Stimulated activated naive CD8-positive, alpha-beta T cell treated with anti-CD3 and anti-CD28 coated beads, Interleukin-15, amount 100 ng/mL, for 72 hours (primary cell): ENCODE measurements at places on chromosomes 5 and 9.

DNA sequence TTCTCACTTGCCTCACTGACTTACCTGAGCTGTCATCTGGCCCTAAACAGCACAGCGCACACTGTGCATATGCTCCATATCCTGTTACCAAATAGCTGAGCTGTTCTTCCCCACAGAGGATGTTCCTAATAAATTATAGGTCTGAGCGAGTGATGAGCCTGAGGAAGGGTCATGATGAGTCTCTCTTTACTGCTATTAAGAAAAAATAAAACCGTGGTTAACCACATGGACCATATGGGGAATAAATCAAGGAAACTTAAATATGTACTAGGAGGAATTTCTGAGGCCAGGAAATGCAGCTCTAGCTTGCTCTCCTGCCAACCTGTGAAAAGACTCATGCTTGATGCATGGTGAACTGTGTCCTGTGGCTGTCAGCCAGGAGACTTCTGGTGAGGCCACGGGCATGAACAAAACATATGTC lies 424.8 kb upstream of the DMAC1 start:
- no peak for DNase-seq

GRCh38 chr9:105305856-105306255 lies 61.4 kb downstream of the SLC44A1 start:
- DNase-seq: no peak

GRCh38 chr9:85200726-85201404 lies 531.3 kb downstream of the NTRK2 start:
- DNase-seq: no peak

DNA sequence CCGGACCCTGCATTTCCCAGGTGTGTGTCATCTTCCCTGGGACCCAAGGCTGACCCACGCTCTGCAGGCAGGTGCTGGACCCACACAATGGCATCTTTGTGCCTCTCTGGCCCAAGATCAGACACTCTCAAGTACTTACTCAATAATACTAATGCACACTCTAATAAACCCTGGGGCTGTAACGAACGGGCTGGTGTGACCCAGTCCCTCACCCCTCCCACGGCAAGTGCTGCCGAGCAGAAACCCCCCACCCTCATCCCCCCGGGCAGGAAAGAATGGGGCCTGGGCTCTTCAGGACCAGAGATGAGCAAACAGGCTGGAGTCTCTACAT lies 1.1 kb upstream of the OBP2B start:
- DNase-seq: no peak

GRCh38 chr9:81594415-81594814 lies 94.9 kb downstream of the TLE1 start:
- no peak for DNase-seq

DNA sequence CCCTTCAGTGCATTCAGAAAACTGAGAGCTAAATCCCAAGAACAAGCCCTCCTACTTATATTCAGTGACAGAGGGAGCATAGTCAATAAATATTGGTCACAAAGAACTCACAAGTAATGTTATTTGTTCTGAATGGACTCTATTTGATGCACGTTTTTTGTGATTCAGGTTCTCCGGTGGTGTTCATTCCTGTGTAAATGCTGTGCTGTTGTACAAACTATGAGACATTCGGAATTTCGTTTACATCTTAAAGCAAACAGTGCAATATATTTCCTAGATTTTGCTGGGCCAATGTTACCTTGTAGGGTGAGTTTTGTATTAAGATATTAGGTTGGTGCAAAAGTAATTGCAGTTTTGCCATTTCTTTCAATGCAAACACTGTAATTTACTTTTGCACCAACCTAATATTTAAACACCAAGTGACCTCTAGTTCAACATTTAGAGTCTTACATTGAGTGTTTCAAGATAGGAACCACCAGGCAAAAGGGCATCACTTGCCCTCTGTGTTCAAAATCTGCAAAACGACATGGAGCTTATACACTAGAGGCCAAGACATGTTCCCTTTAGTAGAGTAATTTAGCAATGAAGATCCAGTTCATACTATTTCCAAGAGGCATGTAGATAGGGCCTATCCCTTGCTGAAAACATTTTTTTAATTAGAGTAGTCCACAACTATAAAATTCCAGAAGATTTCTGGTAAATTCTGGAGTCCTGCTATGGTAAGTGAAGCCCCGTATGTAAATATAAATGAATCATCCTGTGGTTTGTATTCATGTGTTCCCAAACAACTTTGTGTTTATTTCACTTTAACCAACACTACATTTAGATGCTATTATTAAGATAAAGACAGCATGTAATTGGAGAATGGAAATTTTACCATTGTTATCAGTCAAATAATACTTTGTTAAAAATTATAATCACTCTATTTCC lies 444.0 kb upstream of the PTGER4 start:
- DNase-seq: no peak

DNA sequence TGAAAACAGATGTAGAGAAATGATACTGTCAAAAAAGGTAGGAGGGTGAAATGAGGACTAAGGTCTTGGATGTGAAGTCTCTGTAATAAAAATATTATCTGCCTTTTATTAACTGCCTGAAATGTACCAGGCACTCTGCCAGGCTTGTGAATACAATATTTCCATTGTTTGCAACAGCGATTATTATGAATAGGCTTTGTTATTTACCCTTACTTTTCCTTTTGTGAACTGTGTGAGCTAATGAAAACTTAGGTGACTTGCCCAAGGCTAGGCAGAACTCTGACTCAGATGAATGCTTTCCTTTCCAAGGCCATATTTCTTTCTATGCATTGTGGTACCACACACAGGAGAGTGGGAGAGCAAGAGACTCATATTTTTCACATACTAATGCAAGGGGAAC lies 204.1 kb downstream of the CDH12 start:
- DNase-seq: no peak

GRCh38 chr5:38448568-38449350 lies 107.7 kb downstream of the LIFR start:
- no peak for DNase-seq

DNA sequence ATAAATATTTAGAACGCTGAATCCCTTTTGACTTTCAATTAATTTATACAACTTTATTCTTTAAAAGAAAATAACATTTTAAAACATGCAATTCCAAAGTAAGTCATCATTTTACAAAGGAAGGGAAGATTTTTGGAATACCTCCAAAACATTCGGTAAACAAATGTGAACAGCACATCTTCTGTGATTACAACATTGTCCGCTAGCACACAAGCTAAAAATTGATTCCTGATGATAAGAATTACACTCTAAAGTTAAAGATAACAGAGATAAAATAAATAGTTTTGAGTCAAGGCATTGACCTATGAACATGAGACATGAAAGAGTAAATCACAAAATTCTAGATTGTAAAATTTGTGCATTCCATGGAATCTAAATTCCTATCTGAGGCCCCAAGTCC lies 56.2 kb upstream of the TRAF1 start:
- DNase-seq: no peak

GRCh38 chr5:1204693-1205242 lies 3.4 kb downstream of the SLC6A19 start:
- DNase-seq: no peak
